Activated CD4-positive, alpha-beta T cell treated with anti-CD3 and anti-CD28 coated beads, Interleukin-2, amount 10 ng/mL, durations not matched to agents 7 days and 5 days (primary cell): ENCODE measurements at places on chromosomes 5 and 9.

DNA sequence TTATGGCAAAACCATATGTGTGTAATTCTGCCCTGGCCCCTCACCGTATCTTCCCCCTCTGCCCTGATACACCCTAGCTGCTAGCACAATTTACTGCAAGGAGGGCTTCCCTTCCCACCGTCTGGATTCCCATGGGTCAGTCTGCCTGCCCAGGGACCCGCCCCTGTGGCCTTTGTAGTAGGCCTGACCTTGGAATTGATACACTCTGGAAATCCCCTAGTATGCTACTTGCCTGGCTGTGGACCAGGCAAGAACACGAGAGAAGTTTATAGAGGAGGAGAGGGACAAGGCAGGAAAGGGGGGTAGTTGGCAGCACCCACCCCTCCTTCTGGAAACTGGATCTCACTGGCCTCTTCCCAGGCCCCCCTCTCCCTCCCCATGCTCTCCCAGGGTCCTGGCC, 115.8 kb upstream of the CCL21 start:
- no peak for DNase-seq

DNA sequence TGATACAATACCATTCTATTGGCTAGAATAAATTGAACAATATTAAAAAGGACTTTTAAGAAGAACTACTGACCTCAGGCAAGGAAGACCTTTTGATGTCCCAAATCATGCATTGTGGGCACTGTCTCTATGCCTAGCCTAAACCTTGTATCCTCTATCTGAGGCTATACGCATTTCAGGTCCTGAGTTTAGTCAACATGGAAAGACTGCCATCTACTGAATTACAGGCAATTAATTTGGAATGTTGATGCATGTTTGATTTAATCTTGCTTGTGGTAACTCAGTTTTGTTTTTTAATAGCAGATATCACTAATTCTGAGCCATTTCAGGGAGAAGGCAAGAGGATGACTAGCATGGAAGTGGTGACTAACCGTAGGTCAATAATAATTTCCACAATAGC, 585.3 kb upstream of the CCNG1 start:
- no peak for DNase-seq

DNA sequence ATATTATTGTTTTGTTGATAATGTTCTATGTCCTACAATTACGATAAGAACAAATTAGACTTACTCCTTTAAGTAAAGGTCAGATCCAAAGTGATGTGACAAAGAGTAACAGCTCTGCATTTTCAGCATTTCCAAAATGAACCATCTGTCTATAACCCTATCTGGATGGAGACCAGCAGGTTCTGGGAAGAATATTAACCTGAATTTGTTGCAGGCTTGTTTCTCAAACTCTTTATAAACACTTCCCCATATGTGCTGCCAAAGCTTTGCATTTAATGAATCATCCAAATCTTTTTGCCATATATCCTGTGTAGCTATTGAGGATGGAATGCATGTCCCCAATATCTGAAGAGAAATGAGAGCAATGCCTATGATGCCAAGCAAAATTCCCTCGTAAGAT, 198.9 kb upstream of the SLC27A6 start:
- no peak for DNase-seq

- DNase-seq: no peak
Observed at GRCh38 chr9:24413651-24414050, 132.0 kb downstream of the IZUMO3 start.
